Naive thymus-derived CD8-positive, alpha-beta T cell (primary cell): ENCODE measurements at places on chromosomes 12 and 14. TPM values are rescaled to one million over a fixed set of nuclear protein-coding genes. Genes with fewer than 3 reads are reported as not detected.

DNA sequence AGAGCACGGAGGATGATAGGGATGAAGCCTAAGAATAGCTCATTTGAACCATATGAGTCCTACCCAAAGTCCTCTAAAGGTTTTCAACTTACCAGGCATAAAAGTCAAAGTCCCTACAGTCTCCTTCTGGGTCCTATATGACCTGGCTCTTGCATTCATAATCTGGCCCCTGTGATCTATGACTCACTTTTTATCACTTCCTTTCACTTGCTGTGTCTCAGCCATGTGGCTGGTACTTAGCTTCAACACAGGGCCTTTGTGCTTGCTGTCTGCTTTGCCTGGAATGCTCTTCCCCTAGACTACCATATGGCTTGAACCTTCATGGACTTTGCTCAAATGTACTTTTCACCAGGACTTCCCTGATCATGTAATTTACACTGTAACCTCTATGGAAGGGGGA is 137.6 kb upstream of the TMTC1 start:
- no peak for DNase-seq

PITPNM2 gene
- 4.0 TPM for polyA plus RNA-seq

OTOGL gene
- not detected for polyA plus RNA-seq

NPFF gene
- not detected for polyA plus RNA-seq

- no peak for DNase-seq
Measured at GRCh38 chr12:121543786-121544185, 37.0 kb downstream of the KDM2B start.

GRCh38 chr14:69658664-69659261 is 47.4 kb downstream of the SUSD6 start:
- DNase-seq: no peak

- DNase-seq: no peak
Measured at GRCh38 chr12:80677994-80678393, 29.4 kb upstream of the MYF6 start.

GPR84 gene
- polyA plus RNA-seq: not detected

CLEC6A gene
- polyA plus RNA-seq: not detected

DNA sequence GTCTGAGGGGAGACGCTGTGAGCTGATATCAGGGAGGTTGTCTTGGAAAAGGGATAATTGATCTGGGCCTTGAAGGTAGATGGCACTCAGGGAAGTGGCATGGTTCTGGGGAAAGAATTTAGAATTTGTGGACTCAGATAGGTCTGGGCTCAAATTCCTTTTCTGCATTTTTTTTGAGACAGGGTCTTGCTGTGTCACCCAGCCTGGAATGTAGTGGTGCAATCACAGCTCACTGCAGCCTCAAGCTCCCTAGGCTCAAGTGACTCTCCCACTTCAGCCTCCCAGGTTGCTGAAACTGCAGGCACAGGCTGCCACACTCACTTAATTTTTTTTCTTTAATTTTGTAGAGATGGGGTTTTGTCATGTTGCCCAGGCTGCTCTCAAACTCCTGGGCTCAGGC is 98.1 kb upstream of the NCOR2 start:
- no peak for DNase-seq

BLOC1S1 gene
- 84.3 TPM for polyA plus RNA-seq

- DNase-seq: no peak
Measured at GRCh38 chr12:105858981-105859710, 279.6 kb downstream of the NUAK1 start.

DNA sequence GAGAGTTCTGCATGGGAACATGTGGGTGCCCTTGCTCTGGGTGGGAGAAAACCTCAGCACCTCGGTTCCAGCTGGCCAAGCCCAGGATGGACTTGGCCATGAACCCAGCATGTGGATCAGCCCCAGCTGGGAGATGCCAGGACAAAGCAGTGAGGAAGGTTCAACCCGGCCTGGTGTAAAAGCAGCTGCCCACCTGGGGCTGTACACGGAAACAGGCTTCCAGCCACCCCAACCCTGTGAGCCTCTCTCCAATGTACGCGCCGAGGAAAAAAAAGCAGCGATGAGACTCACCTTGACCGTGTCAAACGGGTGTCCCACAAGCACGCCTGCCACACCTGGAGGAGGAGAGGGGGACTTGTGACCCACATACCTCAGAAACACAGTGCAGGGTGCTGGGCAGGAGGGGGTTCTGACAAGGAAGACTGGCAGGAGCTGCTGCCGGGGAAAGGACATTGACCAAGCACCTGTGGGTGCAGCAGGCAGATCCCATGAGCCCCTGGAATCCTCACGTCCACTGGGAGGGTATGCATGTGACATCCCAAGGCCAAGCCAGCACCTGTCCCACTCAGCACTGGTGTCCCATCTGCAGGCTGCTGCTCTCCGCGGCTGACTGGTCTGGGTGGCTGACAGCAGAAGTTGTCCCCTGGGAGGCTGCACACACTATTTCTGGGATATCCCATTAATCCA is 7.5 kb downstream of the SLC25A29 start:
- DNase-seq: no peak

DNA sequence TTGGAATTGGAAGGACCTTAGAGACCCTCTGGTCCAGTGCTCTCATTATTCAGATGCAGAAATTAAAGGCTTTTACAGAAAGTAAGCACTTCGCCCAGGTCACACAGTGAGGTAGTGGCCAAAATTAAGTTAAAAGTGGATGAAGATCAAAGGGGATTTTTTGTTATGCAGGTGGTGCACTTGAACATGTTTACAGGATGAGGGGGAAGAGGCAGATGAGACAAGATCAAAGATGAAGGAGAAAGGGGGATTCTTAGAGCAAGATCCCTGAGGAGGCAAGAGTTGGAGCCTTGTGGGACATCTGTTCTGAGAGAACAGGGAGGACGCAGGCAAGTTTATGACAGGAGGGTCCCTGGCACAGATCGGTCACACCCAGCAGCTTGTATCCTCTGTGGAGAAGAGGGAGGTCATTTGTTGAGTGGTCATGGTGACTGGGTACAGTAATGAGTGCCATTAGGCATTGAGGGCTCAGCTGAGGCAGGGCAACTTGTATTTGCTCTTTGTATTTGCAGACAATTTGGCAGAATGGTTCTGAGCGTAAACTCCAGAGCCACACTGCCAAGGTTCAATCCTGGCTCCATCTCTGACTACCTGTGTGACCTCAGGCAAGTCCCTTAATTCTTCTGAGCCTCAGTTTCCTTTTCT is 84.0 kb downstream of the BORCS5 start:
- no peak for DNase-seq

TPI1 gene
- 479 TPM for polyA plus RNA-seq
